Activated naive CD4-positive, alpha-beta T cell treated with anti-CD3 and anti-CD28 coated beads for 36 hours (primary cell): ENCODE measurements at places on chromosomes 12 and 14. TPM values are rescaled to one million over a fixed set of nuclear protein-coding genes. Genes with fewer than 3 reads are reported as not detected.

DNA sequence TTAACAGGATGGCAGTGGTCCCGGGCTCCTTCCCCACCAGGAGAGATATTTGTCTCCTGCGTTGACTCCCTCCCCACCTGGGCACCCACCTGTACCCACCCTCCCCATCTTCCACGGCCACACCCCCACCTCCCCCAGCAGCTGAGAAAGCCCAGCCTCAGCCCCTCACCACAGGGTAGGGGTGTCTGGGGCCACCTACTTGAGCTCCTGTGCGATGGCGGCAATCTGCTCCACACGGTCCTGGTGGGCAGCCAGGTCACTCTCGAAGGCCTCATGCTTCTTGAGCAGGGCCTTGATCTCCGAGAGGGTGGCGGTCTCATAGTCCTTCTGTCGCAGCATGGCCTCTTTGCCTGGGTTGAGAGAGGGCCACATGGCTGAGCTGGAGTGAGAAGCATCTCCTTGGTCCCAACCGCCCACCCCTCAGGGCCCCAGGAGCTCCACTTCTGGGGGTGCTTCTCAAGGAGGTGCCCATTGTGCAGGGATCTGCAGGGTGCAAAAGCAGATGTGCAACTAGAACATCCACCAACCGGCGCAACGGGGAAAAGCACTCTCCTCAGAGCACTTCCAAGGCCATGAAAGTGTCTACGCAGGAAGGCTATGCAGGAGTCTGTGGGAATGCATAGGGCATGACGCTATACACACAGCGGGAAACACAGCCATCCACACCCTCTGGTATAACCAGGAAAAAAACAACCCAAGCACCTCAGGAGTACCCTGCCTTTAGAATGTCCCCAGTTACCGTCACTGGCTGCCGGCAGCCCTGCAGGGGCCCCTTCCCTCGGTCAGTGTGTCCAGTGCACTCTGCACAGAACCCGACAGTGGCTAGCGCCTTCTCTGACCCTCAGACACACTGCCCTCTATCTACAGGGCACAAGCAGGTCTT, 92.6 kb upstream of the ZFP36L1 start:
- no peak overlapping the region for H3K27ac ChIP-seq
- H3K27me3 ChIP-seq, result no peaks in the 10 kb centered on the region
- H3K36me3 ChIP-seq, result peaks cover 24% of the 10 kb centered on the region

LRRC43 gene
- total RNA-seq, result 0.60 TPM

DNA sequence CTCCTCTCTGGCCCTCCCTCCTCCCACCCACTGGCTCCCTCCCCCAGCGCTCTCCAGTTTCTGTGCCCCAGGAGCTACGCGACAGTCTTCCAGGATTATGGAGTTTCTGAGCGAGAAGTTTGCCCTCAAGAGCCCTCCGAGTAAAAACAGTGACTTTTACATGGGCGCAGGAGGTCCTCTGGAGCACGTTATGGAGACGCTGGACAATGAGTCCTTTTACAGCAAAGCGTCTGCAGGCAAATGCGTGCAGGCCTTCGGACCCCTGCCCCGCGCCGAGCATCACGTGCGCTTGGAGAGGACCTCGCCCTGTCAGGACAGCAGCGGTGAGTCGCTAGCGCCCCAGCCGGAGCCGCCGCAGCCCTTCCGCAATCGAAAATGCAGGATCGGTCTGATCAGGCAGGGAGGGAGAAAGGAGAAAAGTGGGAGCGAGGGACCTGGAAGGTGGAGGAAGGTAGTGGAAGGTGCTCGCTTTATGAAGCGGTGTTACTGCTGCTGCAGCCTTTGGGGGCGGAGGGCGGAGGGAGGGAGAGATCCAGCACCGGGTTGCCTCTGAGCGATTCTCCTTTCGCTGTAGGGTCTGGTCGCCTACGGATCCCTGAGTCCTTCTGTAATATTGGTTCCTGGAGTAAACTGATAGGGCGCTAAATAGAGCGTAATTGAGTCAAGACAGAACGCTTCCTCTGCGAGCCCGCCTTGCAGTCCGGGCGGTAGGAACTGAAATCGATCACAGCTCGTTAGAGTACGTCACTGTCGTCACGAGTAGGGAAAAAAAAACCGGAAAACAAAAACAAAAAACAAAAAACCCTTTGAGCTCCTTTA, at the start of gene ALX1:
Gene ALX1 (plus strand): TSS at position 56 of the 819 bp plus-strand sequence. CDS start 42 bp downstream, at position 98.
- peaks cover 46% of the 10 kb centered on the region for H3K27me3 ChIP-seq
- H3K36me3 ChIP-seq, result no peaks in the 10 kb centered on the region
- peaks cover 7% of the 10 kb centered on the region for H3K4me1 ChIP-seq
- H3K4me3 ChIP-seq, result peak within 1 kb of the TSS; percentile 27
- DNase-seq, result peak; percentile 3

BEST3 gene
- not detected for total RNA-seq
